ENCODE measurements at places on chromosomes 12 and 14.

- DNase-seq, result no peak
Observed at GRCh38 chr12:15368812-15369211, 46.5 kb downstream of the PTPRO start.

GRCh38 chr12:79635676-79636075 is 55.1 kb downstream of the PAWR start:
- DNase-seq, result no peak

DNA sequence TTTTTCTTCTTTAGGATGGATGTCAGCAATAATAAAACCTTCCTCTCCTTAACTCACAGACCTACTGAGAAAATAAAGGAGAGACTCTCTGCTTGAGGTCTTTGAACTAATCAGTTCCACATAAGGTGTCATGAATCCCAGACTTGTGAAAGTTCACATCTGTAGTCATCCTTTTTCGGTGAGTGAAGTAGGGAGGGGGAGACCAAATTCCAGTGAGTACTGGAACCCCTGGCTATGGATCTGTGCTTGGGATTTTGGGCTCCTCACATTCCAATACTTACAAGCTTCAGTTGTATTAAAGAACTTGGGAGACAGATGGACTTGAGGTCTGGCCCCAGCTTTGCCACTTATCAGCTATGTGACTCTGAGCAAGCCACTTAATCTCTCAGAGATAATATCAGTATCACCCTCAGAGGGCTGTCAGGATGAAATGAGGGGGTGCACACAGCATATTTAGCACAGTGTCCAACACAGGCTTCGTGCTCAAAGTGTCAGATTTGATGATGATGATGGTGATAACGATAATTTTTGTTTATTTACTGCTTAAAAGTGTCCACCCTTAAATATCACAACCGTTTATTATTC is 34.8 kb upstream of the APPL2 start:
- no peak for DNase-seq

DNA sequence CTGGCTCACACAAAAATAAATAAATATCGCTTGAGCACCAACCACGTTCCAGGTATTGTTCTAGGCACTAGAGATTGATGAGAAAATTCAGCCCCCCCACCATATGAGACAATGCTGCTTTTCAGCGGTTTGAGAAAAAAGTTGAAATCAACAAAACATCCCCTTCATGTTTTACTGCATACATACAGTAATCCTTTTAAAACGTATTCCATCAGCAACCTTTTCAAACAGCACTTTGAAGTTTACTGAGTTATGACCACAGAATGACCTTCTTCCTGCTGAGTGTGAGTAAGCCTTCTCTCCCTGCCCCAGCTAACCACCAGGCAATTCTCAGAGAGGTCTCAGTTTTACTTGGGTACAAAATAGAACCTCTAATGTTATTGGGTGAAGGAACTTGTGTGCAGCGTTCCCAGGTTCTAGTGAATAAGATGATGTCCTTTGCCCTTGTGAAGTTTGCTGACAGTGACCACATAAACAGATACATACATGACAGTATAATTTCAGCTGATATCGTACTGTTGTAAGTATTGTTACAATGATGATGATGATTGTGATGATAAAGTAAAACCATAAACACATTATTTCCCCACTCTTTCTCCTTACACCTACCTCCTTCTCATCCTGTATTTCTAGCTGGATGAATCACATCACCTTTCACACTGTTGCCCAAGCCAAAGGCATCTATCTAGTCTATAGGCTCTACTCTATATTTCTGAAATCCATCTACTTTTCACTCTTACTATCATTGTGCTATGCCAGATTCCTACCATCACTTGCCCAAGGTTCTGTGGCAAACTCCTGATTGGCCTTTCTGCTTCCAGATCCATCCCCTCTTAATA is 124.4 kb upstream of the KRR1 start:
- DNase-seq, result no peak

- DNase-seq, result no peak
Observed at GRCh38 chr12:6295094-6295811, 15.2 kb upstream of the PLEKHG6 start.

- no peak for DNase-seq
Observed at GRCh38 chr12:41034686-41035085, 153.4 kb upstream of the PDZRN4 start.

GRCh38 chr12:62078020-62078419 is 182.2 kb upstream of the USP15 start:
- DNase-seq, result no peak

DNA sequence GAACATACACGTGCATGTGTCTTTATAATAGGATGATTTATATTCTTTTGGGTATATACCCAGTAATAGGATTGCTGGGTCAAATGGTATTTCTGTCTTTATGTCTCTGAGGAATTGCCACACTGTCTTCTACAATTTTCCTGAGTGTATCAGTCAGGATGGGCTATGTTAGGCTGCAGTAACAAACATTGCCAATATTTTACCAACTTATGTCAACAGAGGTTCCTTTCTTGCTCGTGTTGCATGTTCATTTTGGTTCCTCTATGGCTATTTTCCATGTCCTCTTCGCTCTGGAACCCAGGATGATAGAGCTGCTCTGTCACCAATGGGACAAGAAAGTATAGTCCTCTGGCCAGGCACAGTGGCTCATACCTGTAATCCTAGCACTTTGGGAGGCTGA is 86.7 kb downstream of the ZNF664 start:
- no peak for DNase-seq

- DNase-seq, result no peak
Observed at GRCh38 chr14:102633906-102634595, 41.6 kb downstream of the RCOR1 start.

DNA sequence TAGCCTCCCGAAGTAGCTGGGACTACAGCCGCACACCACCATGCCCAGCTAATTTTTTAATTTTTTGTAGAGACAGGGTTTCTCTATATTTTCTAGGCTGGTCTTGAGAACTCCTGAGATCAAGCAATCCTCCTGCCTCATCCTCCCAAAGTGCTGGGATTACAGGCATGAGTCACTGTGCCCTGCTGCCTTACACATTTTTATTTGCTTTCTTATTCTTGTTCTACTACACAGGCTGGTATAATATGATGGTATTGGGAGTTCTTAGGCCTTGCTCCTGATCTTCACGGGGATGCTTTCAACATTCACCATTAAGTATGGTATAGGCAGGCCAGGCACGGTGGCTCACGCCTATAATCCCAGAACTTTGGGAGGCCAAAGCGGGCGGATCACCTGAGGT is 21.2 kb downstream of the DGLUCY start:
- DNase-seq, result no peak

All from posterior cingulate gyrus (tissue), 11 donors.